ENCODE measurements at places on chromosomes 4 and X.

- no peak for DNase-seq
These were observed 34.1 kb upstream of the MXD4 start for GRCh38 chr4:2295900-2296442.

GRCh38 chr4:156084373-156084772, 130.7 kb upstream of the CTSO start:
- DNase-seq, result no peak

DNA sequence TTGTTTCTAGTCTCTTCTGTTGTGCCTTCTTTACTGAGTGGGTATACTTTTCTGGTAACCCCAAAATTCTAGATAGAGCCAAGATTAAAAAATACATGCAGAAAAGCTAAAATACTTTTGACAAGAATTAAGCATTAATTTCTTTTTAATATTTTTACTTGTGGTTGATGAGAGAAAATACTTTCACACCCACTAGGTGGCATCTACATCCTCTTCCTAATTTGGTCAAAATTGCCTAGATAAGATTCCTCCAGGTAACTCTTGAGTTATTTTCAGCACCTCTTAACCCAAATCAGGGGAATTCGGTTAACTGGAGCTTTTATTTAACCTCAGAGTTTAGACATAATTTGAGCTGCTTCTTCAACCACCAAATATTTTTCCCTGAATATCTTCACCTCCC, 28.4 kb upstream of the COX7B2 start:
- DNase-seq, result no peak

DNA sequence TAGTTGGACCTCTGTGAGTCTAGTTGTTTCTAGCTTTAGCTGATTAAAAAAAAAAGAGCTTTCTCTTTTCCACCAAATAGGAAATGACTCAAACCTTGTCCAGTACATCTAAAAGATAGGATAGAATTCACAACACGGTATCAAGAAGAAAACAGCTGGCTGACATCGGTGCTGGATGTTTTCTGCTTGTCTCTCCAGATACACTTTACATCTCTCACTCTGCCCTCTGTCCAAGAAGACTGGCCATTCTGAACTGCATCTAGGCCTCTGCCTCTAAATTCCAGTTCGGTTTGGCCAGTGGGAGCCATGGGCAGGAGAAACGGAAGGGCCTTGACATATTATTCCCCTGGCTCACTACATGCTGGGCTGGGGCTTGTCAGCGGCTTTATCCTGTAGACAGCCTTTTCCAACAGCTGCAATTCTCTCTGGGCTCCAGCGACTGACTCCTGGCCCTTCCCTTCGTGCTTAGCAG, 57.3 kb upstream of the SHISA3 start:
- peak; percentile 47 for DNase-seq

GRCh38 chr4:10461091-10461849, 4.0 kb upstream of the ZNF518B start:
- peak; percentile 33 for DNase-seq

GRCh38 chr4:63528256-63528991, 880.8 kb downstream of the TECRL start:
- no peak for DNase-seq

DNA sequence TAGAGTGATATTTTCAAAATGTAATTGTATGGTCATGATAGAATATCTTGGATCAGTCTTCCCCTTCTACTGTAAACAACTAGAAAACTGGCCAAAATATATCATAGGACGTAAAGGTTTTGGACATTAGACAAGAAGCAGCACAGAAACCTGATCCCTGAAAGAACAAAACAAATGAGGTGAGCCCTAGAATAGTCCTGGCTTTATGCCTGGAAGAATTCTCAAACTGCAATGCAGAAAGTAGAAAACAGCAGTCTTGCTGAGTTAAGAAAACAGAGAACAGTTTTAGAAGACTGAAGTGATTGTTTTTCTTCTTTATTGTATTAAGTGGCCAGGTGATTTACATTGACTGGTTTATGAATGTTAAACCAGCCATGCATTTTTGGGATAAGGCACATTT, 19.5 kb downstream of the NSUN7 start:
- no peak for DNase-seq

DNA sequence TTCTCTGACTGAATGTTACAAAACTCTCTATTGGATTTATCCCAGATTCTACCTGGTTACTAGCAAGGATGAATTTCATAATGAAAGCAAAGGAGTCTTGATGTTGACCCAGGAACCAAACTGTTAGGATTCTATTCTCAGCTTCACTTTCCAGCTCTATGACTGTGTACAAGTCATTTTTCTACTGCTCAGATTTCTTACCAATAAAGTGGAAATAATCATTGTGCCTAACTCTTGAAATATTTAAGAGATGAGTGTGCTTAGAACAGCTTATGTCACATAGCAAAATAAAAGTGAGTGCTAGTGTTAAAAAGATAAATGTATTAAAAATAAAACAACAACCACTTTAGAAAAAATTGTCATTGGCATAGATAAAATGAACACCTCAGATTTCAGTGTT, 45.6 kb downstream of the EPHA5 start:
- no peak for DNase-seq

- DNase-seq, result no peak
These were observed 19.6 kb downstream of the CCNG2 start for GRCh38 chr4:77176640-77177039.

GRCh38 chrX:26511589-26512363, 295.8 kb downstream of the MAGEB5 start:
- no peak for DNase-seq

- DNase-seq, result no peak
These were observed 490.7 kb upstream of the TENM3 start for GRCh38 chr4:181752516-181752915.

DNA sequence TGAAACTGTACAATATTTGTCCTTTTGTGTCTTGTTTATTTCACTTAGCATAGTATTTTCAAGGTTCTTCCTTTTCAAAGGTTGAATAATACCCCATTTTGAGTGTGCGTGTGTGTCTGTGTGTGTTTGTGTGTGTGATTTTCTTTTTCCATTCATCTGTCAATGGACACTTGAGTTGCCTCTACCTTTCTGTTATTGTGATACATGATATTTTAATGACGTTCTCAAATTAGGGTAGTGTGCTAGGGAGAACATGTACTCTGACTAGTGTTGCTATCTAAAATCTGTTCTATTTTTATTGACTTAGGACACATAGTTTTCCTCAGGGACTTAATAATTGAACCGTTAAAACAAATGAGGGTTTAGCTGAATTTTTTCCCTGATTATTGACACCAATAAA, 9.9 kb downstream of the MMRN1 start:
- no peak for DNase-seq

- DNase-seq, result no peak
These were observed 76.5 kb downstream of the RELL1 start for GRCh38 chr4:37609626-37610025.

DNA sequence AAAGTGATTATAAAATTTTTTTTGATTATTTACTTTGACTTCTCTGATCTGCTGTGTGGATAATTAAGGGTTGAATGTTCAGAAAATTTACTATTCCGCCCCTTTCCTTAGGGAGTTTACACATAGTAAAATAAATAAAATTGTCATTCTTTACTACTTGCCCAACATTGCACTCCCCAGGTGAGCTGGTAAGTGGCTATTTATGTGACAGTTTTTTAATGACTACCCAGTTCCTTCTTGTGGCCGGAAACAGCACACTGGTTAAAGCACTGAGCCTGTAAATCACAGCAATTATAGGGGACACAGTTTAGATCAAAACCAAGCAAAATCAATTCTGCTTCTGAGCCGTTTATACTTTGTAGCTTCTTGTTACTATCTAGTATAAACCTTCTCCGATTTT, 158.1 kb downstream of the FHIP1A start:
- no peak for DNase-seq

DNA sequence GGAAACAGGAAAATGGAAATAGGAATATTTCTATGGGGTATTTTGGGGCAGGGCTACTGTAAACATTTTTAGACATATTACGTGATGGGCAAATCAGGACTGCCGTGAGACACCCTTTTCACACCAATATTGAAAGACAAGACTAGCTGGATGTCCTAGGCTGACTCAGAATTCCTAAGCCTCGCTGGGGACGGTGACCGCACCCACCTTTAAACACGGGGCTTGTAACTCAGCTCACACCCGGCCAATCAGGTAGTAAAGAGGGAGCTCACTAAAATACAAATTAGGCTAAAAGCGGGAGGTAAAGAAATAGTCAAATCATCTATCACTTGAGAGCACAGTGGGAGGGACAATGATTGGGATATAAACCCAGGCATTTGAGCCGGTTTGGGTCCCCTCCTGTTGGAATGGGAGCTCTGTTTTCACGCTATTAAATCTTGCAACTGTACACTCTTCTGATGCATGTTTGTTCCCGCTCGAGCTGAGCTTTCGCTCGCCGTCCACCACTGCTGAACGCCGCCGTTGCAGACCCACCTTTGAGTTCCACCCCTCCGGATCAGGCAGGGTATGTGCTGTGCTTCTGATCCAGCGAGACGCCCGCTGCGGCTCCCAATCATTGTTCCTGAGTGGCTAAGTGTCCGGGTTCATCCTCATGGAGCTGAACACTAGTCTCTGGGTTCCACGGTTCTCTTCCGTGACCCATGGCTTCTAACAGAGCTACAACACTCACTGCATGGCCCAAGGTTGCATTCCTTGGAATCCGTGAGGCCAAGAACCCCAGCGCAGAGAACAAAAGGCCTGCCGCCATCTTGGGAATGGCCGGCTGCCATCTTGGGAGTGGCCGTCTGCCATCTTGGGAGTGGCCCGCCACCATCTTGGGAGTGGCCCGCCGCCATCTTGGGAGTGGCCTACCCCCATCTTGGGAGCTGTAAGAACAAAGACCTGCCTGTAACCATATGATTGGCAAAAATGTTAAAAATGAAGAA, 152.6 kb downstream of the CRLF2 start:
- no peak for DNase-seq

GRCh38 chrX:7069556-7069955, 78.0 kb upstream of the STS start:
- no peak for DNase-seq

- DNase-seq, result no peak
These were observed 132.6 kb downstream of the PWWP3B start for GRCh38 chrX:106300656-106301055.

DNA sequence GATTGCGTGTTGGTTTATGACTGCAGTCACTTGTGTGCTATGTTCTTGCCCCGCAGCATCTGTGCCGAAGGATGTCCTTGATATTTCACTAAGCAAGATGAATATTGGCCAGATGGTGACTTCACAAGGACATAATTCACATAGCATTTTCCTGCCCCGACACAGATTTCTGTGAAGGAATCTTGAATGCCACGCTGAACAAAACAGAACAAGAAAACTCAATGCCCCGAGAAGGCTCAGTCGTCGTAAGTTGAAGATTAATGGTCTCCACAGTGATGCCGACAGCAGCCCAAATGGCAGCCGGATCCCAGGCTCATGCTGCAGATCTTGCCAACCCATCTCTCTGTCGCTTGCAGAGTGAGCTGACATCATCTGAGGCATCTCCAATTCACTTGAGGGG, 145.9 kb downstream of the CPEB2 start:
- no peak for DNase-seq

DNA sequence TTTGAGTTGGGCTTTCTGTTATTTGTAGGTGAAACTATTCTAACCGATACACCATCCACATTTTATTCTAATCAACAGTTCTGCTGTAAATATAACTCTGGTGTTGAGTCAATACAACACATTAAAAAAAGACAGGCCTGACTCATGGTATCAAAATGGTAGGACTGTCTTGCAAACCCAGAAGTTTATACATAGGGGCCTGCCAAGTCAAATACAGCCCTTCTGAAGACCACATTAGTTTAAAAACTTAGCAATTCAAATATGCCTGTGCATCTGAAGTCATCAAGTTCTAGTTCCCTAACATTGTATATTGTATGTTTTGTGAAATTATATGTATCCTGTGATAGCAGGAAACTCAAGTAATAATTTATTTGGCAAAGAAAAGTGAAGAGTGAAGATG, 24.4 kb upstream of the PDE5A start:
- no peak for DNase-seq

- DNase-seq, result no peak
These were observed 267.3 kb downstream of the ADAMTS3 start for GRCh38 chr4:72301759-72302158.

DNA sequence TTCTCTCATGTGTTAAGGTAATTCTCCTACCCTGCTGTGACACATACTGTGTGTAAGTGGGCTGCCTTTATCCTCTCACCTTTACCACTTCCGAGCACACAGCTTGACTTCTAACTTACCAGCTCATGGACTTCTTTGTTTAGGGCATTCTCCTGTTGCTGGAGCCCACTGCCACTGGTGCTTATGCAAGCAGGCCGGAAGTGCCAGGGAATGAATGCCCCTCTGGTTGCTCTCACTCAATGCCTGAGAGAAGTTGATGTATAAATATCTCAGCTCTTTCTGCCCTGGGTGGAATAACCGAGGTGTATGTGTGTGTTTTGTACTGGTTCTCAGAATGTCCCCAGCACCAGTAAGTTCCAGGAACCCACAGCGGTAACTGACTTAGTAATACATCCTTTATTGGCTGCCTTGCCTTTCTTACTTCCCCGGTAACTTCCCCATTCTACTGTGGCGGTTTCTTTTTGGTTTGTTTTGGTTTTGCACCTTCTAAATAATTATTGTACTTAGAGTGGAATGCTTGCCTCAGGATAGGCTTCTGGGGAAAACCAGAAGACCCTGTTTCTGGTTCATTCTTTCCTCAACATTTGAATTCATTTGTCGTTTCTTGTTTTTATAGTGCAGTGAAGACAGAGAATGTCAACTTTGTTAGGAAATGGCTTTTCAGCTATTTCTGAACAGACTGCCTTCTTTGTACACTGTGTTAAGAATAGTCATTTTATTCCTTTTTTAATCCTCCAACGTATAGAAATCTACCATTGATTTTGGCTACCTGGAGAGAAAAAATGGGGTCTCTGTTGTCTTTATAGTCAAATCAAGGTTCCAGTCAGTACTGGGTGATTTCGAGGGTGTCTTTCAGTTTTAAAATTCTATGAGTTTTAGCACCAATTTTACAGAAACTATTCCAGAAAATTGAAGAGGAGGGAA, 45.4 kb downstream of the CXorf58 start:
- DNase-seq, result no peak
